ENCODE measurements at places on chromosomes 13 and 19. TPM values are rescaled to one million over a fixed set of nuclear protein-coding genes. Genes with fewer than 3 reads are reported as not detected.

DNA sequence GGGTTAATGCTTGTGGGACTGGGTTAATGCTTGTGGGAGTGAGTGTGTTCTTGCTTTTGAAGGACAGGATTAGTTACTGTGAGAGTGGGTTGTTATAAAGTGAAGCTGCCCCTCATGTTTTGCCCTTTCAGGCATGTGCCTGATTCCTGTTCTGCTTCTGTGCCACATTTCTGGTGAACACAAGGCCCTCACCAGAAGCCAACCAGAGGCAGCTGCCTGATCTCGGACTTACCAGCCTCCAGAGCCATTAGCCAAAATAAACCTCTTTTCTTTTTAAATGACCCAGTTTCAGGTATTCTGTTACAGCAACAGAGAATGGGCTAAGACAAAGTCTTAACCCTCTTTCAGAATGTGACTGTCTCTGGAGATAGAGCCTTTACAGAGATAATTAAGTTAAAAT, 113.3 kb upstream of the TMTC4 start:
- no peak for DNase-seq

GRCh38 chr13:37383856-37384370, 214.7 kb downstream of the POSTN start:
- DNase-seq: no peak

- DNase-seq: no peak
Observed at GRCh38 chr13:110634558-110634957, 19.2 kb downstream of the NAXD start.

GRCh38 chr19:18637673-18638630, 1.1 kb downstream of the KLHL26 start:
- no peak for DNase-seq

Gene ZNF558
- total RNA-seq: 28.1 TPM

Gene ANGPTL8
- total RNA-seq: not detected

DNA sequence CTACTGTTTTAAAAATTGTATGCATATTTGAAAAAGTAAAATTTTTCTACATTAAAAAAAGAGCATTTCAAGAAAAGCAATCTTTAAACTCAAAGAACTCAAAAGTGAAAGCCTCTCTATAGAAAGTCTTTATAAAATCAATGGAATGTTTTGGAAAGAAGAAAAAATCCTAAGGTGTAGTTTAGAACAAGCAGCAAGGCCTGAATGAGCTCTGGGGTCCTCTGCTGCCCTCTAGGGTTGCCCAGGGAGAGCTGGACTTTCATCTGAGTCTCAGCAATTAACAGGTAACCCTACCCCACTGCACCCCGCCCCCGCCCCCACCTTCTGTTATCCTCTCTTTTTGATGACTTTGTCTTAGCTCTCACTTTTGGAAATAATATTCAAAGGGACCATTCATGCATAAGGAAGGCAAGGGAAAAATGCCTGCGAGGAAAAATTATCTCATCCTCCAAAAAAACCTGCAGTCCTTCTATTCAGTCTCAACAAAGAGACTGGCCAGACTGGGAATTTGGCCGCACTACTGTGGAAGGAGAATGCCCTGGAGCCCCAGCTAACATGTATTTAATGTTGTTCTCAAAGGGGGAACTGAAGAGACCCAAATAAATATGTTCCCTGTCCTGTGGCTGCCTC, 24.1 kb downstream of the SLC25A30 start:
- DNase-seq: peak; percentile 69

Gene ZNF625
- total RNA-seq: 0.19 TPM

DNA sequence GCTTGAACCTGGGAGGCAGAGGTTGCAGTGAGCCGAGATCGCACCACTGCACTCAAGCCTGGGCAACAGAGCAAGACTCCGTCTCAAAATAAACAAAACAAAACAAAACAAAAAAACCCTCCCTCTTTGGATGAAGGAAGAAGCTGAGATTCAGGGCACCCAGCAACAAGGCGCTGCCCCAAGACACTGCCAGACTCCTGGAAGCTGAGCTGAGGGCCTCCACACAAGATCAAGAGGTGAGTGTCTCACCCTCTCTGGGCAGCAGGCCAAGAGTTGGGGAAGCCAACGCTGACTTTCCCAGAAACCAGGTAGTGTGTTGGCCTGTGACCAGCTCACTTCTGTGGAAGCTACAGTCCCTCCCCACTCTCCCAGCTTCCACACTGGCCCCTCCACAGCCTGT, 3.7 kb upstream of the TYROBP start:
- DNase-seq: no peak

Gene ZNF792
- 5.0 TPM for total RNA-seq

Gene IGFL1
- not detected for total RNA-seq

GRCh38 chr19:7856109-7856591, 18.0 kb downstream of the PRR36 start:
- DNase-seq: no peak

- no peak for DNase-seq
Observed at GRCh38 chr13:25906191-25906661, 145.6 kb downstream of the SHISA2 start.

DNA sequence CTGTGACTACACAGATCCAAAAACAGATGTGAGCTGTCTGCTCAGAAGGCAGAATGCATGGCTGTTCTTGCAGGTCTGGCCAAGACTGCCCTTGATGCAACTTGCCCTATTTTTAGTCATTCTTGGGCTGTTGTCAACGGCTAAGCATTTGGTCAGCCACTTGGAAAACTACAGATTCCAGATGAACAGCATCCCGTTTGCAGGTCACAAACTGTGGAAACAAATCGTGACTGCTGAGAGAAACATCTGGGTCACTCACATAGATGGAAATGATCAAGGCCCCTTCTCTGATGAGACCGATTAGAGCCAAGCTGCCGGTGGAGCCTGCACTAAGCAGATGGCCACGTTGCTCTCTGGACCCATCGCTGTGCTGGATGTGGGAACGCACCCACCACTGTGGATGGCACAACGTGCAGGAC, 15.4 kb upstream of the METTL21C start:
- no peak for DNase-seq

- DNase-seq: no peak
Observed at GRCh38 chr13:33512880-33513554, 227.5 kb upstream of the STARD13 start.

Gene RNF113B
- not detected for total RNA-seq

DNA sequence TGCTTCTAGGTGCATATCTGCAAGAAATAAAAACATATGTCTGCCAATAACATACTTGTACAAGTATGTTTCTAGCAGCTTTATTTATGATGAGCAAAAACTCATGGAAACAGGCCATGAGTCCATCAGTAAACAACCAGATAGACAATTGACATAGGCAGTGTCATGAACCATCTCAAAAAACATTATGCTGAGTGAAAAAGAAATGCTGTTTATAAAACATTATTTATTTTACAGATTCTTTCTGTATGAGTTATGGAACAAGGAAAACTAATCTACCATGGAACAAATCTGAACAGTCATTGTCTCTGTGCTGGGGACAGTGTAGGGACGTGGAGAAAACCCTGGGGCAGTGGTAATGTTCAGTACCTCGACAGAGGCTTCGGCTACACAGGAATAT, 283.9 kb downstream of the UQCRFS1 start:
- DNase-seq: no peak

Gene ZNF415
- total RNA-seq: 1.1 TPM

GRCh38 chr19:2775556-2776430, 7.3 kb downstream of the SGTA start:
- DNase-seq: peak; percentile 47

GRCh38 chr19:14480700-14481079, 5.5 kb upstream of the PTGER1 start:
- DNase-seq: no peak

- no peak for DNase-seq
Observed at GRCh38 chr19:31515931-31516330, 166.7 kb upstream of the TSHZ3 start.

Gene ZNF20
- total RNA-seq: 0.95 TPM

- DNase-seq: no peak
Observed at GRCh38 chr19:1941146-1942077, at the start of gene CSNK1G2. Gene CSNK1G2, plus strand, starts transcription at chr19:1941172. Its CDS starts 28,601 bp downstream, at chr19:1969773.

Gene DIAPH3
- 0.06 TPM for total RNA-seq

DNA sequence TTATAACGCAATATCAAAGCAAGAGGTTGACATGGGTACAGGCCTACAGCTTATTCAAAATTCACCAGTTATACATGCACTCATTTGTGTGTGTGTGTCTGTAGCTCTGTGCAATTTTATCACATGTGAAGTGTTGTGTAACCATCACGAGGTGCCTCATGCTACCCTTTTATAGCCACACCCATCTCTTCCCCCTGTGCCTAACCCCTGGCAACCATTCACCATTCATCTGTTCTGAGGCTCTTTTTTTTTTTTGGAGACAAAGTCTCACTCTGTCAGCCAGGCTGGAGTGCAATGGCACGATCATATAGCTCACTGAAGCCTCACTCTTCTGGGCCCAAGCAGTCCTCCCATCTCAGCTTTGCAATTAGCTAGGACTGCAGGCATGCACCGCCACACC, 78.4 kb downstream of the DPF1 start:
- DNase-seq: no peak

- DNase-seq: peak; percentile 13
Observed at GRCh38 chr13:20090349-20090748, 70.5 kb downstream of the GJA3 start.

DNA sequence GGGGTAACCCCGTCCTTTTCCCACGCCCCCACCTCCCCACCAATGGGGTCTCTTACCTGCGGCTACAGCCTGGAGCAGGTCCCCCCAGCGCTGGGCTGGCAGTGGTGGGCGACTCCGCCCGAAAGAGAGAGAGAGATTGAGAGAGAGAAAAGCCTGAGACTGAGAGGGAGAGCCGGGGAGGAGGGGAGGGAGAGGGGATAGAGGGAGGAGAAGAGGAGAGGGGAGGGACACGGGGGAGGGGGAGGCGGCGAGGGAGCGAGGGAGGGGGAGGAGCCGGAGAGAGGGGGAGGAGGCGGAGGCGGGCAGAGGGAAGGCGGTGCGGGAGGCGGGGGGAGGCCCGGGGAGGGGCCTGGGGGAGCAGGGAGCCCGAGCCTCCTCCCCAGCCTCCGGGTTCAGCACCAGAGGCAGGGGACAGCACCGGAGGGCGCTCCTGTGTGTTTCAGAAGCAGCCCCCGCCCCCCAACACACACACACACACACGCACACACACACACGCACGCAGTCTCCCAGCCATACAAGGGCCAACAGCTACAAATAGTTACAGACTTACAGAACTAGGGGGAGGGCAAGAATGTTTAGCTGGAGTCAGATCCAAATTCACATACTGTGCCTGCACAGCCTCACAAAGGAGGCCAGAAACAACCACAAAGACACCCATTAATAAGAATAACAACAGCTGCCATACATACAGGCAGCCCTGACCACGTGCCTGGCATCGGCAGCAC, at the start of gene SLC8A2:
SLC8A2 (minus strand) TSS at position 161 of the 725 bp plus-strand sequence. CDS start 5,490 bp downstream, outside the sequence.
- DNase-seq: peak; percentile 57

Gene CD79A
- 19.6 TPM for total RNA-seq

Gene ZNF793
- total RNA-seq: 3.3 TPM

DNA sequence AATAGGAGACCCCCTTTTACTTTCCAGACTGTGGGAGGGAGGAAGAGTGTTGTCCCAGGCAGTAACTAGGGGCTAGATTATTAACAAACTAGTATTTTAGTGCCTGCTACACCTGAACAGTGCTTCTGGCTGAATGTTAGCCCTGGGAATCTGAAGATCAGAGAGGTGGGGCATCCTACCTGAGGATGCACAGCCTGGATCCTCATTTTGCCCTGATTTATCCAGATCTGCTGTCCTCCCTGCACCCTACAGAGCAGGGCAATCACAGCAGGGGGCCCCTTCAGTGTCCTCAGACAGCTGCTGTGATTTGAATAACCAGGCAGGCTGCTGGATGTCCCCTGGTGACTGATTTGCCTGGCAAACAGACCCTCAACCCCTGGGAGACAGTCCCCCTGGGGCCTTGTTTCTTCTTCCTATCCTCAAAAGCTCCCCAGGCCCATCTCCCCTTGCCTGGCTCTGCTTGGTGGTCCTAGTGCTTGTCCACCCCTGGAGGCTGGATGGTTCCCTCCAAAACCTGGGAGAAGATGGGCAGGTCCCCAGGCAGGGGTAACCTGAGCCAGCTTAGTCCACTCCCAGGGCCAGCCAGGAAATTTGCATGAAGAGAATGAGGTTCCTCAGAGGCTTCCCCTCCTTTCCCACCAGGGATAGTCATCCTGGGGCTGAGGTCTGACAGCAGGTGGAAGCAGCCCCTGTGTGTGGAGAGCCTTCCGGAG, at the start of gene OVOL3:
OVOL3 (plus strand) TSS at position 657 of the 713 bp plus-strand sequence. CDS start 60 bp downstream, outside the sequence.
- no peak for DNase-seq
